IPS DF 6.9 (cell line): ENCODE measurements at places on chromosomes 5 and 9.

DNA sequence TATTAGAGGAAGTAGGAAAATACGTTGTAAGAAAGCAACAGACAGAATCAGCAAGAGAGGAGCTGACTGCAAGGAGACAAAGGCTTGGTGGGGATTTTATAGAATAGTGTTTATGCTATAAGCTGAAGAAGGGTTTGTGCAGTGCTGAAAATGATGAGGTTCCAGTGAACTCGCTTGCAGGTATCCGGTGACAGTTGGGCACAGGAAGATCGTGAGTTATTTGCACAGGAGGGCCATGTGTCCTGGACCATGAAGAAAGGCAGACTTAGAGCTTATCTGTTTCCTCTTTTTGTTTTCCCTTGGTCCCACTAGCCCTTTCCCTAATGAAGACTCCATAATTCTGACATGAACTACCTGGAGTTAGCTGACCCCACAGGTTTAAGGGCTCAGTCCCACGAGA, 61.4 kb downstream of the NXNL2 start:
- no peak for DNase-seq

DNA sequence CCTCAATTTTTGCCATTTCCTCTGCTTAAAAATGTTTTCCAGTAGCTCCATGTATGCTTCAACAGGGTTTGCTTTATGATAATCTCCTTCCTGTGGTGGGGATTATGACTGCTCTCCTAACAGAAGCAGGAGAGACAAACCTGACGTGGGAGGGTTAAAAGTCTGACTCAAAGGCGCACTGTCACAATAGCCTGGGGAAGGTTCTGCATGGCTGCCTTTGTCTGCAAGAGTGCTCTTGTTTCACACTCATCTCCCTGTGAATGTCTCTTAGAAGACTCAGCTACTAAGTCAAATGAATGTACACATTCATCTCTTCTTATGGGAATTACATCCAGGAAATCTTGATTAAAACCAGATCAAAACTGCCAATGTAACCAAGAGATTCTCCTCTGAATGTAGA, 90.9 kb upstream of the MTAP start:
- DNase-seq, result no peak

DNA sequence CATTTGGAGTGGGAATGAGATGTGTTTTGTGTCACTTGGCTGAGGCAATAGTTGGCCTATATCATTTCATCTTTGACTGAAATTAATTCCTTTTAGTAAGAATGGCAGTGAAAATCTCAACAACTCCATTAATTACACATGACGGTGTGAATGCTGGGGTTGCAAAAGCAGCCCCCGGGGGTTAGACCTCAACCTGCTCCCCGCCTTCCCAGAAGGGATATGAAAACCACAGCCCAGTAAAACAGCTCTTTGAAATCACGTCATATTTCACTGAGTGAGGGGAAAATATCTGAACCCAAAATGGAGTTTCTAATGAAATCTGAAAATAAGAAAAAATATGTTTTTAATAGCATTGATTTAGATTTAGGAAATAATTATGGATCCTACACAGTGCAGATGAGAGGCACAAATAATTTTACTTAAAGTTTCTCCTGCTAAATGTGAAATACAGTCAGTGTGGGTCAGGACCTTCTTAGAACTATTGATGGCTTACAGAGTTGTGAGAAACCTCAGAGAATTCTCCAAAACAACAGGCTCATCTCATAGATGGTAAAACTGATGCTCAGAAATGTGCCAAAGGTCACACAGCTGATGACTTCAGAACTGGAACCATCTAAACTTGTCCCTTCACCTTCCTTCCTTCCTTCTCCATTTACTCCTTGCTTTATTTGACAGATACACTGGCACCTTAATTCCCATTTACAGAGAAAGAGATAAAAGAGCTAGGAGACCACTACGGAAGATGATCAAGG, 96.5 kb downstream of the SPOCK1 start:
- no peak for DNase-seq

DNA sequence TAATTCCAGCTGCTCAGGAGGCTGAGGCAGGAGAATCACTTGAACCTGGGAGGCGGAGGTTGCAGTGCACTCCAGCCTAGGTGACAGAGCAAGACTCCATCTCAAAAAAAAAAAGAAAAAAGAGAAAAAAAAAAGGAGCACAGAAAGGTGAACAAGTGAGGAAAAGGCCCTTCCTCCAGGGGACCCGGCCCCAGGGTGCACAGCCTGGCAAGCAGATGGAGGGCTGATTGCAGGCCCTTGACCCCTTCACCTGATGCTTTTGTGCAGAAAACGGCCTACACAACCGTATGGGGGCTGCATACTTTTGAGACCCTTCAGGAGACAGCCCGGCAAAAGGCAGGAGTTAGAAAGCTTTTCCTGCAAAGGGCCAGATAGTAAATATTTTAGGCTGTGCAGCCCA, 33.9 kb downstream of the HRH2 start:
- no peak for DNase-seq

DNA sequence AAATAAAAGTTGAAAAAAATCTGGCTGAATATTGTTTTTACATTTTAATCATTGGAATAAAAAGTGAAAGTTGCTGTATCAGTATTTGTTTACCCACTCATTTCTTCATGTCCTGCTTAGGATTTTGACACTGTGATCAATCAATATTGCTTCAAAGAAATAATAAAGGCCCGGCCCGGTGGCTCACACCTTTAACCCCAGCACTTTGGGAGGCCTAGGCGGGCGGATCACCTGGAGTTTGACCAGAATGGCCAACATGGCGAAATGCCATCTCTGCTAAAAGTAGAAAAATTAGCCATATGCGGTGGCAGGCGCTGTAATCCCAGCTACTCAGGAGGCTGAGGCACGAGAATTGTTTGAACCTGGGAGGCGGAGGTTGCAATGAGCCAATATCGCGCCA, 93.7 kb upstream of the CTNND2 start:
- no peak for DNase-seq

DNA sequence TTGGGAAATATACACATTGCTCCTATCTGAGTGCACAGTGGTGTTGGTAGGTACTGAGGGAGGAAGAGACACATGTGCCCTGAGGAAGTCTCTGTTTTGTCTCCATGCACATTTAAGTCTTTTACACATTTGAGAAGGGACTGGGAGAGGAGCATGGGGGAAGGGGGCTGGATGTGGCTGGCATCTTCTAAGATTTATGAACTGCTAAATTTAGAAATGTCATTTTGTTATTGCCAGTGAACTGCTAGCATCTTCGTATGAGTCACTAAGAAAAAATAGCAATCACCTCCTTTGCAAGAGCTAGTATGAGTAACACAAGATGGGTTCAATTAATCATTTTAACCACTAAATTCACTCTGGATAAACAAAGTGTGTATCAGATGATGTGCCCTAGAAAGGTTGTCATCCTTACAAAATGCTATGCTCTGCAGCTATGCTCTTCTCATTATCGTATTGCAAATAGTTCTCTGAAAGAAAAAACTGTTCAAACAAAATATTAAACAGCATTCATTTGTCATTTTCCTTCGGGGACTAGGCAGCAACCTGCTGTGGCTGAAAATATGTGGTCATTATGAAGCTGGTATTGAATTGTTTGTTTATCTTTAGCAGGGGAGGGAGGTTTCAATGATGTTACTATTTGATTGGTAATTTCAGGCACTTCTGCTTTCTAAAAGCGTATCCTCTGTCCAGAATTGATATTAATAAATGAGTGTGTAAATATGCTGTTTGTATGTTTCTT, 236.5 kb downstream of the DMRTA1 start:
- no peak for DNase-seq

DNA sequence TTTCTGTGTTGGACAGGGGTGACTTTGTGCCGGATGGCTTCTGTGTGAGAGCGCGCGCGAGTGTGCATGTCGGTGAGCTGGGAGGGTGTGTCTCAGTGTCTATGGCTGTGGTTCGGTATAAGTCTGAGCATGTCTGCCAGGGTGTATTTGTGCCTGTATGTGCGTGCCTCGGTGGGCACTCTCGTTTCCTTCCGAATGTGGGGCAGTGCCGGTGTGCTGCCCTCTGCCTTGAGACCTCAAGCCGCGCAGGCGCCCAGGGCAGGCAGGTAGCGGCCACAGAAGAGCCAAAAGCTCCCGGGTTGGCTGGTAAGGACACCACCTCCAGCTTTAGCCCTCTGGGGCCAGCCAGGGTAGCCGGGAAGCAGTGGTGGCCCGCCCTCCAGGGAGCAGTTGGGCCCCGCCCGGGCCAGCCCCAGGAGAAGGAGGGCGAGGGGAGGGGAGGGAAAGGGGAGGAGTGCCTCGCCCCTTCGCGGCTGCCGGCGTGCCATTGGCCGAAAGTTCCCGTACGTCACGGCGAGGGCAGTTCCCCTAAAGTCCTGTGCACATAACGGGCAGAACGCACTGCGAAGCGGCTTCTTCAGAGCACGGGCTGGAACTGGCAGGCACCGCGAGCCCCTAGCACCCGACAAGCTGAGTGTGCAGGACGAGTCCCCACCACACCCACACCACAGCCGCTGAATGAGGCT, at the start of gene ADRB2:
ADRB2 (plus strand) TSS at position 559 of the 686 bp plus-strand sequence. CDS start 221 bp downstream, outside the sequence.
- DNase-seq, result peak; percentile 87

DNA sequence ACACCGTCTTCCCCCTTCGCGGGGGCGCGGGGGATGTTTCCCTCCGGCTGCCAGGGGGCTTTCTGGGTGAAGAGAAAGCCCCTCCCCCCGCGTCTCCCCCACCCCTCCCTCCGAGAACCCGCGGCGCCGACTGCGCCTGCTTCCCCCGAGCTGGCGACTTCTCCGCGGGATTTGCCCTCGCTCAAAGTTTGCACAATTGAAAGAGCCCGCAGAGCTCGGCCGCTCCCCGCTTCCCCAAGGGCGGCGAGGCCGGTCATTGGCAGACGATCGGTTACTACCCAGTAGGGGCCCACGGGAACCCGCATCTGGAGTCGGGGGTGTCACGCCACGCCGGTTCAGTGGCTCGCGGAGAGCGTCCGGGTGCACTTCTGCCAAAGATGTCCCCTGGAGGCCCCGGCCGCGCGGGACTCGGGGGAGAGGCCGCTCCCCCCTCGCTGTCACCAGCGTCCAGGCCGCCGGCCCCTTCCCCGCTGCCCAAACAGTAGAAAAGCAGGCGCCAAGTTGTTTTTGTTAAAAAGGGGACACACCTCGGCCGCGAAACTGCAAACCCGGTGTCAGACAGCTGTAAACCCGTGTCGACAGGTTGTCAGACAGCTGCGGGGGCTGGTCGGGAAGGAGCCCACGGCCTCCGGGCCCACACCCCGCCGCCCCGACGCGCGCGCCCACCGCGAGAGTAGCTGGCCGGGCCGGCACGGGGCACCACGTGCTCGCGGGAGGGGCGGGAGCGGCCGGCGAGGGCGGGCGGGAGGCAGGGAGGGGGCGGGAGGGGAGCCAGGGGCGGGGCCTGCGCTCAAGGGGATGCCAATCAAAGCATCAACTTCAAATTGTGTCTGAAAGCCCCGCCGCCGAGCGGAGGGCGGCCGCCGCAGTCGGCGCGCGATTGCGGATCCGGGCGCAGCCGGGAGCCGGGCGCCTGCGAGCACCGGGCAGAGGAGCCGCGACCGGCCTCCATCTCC, at the start of gene IRX1:
IRX1 (plus strand) TSS at position 827 of the 956 bp plus-strand sequence. CDS start 274 bp downstream, outside the sequence.
- DNase-seq, result no peak

DNA sequence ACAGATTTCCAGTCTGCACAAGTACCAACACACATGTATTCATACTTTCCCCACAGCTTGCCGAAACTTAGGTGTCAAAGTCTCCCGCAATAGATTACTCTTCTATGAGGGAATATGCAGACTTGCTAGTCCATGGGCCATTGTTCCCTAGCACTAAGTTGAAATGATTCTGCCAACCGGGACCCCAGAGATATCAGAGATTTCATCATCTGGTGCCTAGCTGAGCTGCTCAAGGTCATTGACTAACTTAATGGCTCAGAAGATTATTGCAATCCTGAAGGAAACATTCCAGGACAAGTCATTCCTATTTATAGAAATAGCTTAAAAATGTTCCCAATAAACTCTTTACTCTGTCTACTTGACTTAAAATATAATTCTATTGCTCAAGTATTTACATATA, 202.6 kb downstream of the PIK3R1 start:
- no peak for DNase-seq

GRCh38 chr9:16769291-16769690, 101.2 kb downstream of the BNC2 start:
- DNase-seq, result no peak
